Posterior vena cava (tissue), 2 donors: ENCODE measurements at places on chromosomes 13 and 19. TPM values are rescaled to one million over a fixed set of nuclear protein-coding genes. Genes with fewer than 3 reads are reported as not detected.

IZUMO4 gene
- 0.90 TPM for total RNA-seq

GRIN3B gene
- total RNA-seq = 0.05 TPM

KIR2DL3 gene
- total RNA-seq = not detected

TEX30 gene
- 7.4 TPM for total RNA-seq

TMTC4 gene
- total RNA-seq = 8.2 TPM

PCDH8 gene
- total RNA-seq = not detected

FPR2 gene
- 1.7 TPM for total RNA-seq

ZNF100 gene
- 10.9 TPM for total RNA-seq

- DNase-seq = no peak
Measured at GRCh38 chr13:37383046-37383445, 215.5 kb downstream of the POSTN start.

GRCh38 chr13:21075379-21076249 is 14.2 kb upstream of the LATS2 start:
- peak; percentile 86 for DNase-seq

DNA sequence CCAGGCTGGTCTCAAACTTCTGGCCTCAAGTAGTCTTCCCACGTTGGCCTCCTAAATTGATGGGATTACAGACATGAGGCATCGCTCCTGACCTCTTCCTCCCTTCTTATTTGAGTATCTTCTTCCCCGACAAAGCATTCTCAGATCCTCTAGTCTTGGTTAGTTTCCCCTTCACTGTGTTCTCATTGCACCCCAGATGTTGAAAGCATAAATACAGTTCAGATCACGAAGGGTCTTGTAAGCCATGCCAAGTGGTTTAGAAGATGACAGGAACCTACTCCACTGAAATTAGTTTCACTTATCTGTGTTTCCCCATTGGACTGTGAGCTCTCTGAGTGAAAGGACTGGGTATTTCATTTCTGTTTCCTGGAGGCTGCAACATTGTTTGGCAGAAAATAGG is 100.7 kb downstream of the DGKH start:
- DNase-seq = no peak

DNA sequence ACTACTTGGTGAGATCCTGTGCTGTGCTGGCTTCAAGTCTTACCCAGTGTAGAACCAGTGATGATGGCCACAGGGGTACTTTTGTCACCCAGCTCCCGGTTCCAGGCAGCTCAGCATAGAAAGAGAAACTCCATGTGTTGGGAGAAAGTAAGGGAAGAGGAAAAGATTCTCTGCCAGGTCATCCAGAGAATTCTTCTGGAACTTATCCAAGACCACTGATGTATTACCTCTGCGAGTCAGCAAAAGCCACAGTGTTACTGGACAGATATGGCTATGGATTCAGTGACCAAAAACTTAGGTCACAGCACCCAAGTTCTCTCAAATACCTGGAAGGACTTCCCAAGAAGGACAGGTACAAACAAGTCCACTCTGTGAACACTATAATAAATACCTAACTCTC is 399.5 kb upstream of the MIR17HG start:
- DNase-seq = no peak

DNA sequence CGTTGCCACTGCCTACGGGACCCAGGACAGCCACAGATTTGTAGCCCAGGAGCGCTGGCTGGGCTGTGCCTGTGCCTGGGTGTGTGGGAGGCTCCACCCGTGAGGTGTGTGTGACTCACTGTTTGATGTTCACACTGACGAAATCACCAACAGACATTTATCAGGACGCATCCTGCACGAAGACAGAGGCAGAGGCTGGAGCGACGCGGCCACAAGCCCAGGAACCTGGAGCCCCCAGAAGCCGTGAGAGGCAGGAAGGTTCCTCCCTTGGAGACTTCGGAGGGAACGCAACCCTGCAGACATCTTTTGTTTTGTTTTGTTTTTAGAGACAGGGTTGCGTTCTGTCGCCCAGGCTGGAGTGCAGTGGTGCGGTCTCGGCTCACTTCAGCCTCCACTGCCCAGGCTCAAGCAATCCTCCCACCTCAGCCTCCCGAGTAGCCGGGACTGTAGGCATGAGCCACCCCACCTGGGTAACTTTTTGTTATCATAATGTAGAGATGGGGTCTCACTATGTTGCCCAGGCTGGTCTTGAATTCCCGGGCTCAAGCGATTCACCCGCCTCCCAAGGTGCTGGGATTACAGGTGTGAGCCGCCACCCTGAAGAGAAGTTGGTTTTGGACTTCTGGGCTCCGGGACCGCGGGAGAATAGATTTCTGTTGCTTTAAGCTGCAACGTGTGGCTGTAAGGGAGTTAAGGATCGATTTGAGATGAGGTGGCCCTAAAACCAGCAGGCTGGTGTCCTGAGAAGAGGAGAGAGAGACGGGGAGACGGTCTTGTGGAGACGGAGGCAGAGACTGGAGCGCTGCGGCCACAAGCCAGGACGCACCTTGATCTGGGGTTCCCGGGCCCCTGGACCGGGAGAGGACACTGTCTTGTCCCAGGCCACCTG is 24.9 kb upstream of the WDR18 start:
- DNase-seq = no peak

GRCh38 chr19:29517412-29517811 is 8.4 kb upstream of the VSTM2B start:
- DNase-seq = no peak

DNA sequence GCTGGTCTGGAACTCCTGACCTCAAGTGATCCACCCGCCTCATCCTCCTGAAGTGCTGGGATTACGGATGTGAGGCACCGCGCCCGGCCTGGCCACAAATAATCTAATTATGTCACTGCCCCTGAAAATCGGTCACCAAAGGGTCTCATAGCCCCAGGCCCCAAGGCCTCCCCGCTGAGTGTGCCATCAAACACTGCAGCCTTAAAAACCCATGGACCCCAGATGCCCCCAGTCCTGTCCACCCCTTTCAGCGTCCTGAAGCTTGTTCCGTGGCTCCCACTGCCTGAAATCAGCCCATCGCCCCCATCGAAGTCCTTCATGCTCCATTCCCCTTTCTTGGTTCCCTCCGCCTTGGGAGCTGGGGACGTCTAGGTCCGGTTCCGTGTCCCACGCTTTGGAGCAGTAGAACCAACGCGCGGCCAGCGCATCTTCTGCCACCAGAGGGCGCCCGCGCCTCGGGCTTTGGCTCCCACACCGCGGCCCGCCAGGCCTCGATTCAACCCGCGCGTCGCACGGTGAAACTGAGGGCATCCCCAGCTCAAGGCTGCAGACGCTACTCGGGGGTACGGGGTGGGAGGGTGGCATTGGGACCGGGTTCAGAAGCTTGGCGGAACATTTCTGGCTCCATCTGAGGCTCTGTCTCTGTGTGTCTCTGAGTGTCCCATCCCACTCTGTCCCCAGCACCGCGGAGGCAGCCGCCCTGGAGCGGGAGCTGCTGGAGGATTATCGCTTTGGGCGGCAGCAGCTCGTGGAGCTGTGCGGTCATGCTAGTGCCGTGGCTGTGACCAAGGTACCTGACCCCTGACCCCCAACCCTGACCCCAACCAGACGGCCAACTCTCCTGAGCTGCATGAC is 3.5 kb downstream of the YJEFN3 start:
- DNase-seq = peak; percentile 95

- peak; percentile 99 for DNase-seq
Measured at GRCh38 chr19:44746946-44747738, 1.4 kb upstream of the BCL3 start.

DNA sequence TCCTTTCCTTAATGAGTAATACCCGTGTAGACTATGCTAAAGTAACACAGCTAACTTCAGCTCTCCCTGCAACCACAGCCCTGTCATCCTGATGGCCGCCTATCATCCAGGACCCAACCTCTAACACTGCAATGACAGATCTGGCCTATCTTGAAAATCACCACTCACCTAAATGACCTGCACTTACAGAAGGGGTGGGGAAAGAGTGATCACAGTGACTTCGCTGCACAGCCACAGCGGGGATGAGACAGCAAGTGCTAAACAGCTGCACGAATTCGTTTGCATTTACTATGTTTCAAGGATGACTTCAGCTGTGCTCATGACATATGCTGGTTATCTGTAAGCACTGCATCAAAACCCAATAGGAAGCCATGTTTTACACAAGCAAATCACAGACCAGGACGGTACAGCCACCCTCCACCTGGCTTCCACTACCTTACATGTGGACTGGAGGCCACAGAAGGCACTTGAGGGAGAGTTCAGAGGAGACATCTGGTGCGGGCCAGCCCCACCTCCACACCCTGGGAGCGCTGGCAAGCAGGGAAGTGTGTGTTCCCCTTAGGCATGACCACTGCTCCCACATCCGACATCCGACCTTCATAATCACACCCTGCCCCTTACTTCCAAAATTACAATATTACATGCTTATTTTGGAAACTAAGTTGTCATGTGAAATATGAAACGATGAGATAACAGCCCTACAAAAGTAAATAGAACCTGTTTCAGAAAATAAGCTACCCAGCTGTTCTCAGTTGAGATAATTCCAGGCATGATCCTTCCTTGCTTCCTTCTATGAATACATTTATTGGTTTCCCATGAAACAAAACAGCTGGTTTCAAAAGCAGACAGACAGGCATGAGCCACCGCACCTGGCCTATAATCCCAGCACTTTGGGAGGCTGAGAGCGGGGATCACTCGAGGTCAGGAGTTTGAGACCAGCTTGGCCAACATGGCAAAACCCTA is 95.7 kb downstream of the STK24 start:
- no peak for DNase-seq

DNA sequence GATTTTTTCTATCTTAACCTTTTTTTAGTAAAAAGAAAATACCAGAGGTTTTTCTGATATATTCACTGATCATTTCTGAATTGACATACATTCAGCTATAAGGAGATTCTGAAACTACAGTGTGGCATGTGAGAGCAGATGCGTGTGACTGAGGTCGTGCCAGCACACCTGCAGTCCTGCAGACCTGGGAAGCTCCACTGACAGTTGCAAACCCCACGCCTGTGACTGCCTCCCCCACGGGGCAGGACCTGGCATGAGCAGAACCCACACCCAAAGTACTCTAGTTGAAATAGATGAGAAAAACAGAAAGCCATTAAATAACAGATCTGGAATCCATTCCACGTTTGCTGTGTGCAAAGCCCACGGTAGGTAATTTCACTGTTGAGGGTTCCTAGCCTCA is 80.7 kb downstream of the TEX29 start:
- no peak for DNase-seq

GRCh38 chr13:34993470-34993869 is 51.4 kb downstream of the NBEA start:
- DNase-seq = no peak

DNA sequence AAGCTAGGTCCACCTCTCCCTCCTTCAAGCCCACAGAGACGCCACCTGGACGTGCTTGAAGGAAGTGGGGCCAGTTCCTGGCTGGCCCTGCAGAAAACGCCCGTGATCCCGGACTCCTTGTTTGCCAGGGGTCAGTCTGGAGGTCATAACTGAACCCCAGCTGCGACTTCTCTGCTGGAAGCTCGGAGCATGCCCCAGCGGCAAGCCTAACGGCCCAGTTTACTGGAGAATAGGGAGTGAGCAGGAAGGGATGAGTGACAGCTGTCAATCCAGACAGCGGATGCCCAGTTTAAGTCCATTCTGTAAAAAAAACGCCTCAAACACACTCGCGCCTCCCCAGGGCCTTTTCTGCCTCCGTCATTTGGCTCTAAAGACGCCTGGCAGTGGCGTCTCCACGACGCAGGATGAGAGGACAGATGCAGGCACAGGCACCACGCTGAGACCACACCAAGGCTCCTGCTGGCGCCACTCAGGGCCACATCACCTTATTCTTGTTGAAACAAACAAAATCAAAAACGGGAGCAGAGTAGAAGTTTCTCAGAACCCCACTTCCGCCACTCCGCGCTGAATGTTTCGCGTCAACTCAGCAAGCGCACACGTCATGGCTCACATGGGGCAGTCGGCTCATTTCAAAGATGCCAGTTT is 57.6 kb downstream of the RASA3 start:
- DNase-seq = peak; percentile 68

DNA sequence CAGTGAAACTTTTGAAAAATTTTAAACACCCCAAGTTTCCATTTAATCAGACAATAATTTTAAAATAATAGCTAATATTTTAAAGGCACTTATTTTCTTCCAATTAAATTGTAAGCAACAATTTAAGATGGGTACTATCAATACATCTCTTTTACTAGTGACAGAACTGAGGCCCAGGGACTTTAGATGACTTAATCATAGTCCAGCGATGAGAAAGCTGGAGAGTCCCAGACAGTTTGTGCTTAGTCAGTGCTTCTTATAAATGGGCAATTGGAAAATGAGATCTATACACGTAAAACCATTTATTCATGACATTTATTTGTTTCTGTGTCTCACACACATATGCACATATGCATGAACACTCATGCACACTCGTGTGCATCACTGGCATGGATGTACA is 2063.5 kb downstream of the PCDH9 start:
- DNase-seq = no peak

GRCh38 chr13:67854990-67855389 is 624.9 kb upstream of the PCDH9 start:
- DNase-seq = no peak

- no peak for DNase-seq
Measured at GRCh38 chr19:44597131-44597491, 16.3 kb upstream of the IGSF23 start.

GRCh38 chr19:28998974-28999373 is 214.0 kb downstream of the UQCRFS1 start:
- no peak for DNase-seq

GRCh38 chr13:22432690-22433089 is 748.1 kb upstream of the SGCG start:
- DNase-seq = no peak

- no peak for DNase-seq
Measured at GRCh38 chr13:31860002-31860401, 120.7 kb downstream of the RXFP2 start.

- DNase-seq = no peak
Measured at GRCh38 chr13:72295153-72295552, 428.1 kb upstream of the DACH1 start.

GRCh38 chr13:49448753-49449152 is 4.7 kb downstream of the SETDB2 start:
- no peak for DNase-seq

GRCh38 chr19:39558624-39559117 is 18.7 kb upstream of the EID2 start:
- DNase-seq = no peak

DNA sequence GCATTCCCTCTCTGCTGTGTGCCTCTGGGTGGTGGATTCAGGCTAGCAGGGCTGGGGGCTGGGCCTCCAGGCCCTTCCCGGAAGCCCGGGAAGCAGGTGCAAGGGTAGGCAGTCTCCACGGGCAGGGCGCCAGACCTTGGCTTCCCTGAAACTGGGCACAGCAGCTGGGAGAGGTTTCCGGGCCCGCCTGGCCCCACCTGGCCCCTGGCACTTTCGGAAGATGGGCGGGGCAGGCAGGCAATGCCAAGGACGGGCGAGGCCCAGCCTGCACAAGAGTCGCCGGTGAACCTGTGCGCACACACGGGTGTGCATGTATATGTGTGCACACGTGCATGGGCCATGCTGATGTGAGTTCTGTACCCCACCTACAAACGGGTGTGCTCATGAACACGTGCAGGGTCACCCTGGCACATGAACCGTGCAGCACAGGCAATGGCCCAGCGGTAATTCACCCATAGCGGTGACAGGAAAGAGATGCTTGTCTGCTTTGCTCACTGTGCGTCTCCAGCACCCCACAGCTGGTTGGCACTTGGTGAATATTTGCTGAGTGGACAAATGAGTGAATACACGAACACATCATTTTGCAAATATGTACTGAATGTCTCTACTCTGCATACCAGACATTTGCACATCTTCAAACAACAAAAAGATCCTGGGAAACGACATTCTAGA is 15.3 kb downstream of the GADD45B start:
- DNase-seq = no peak

GRCh38 chr13:46321494-46322225 is 65.4 kb downstream of the RUBCNL start:
- DNase-seq = no peak

GRCh38 chr13:113915012-113915763 is 51.3 kb upstream of the GAS6 start:
- peak; percentile 76 for DNase-seq

- peak; percentile 75 for DNase-seq
Measured at GRCh38 chr19:618674-619285, 14.6 kb downstream of the POLRMT start.
